A172 (cell line): ENCODE measurements at places on chromosomes 11 and 22.
A peak's percentile ranks its signal among the peaks of the same experiment; 100 is the strongest.

GRCh38 chr22:35335936-35336781, 36.5 kb downstream of the TOM1 start:
- peak; percentile 10 for DNase-seq

GRCh38 chr11:16935518-16936302, 78.5 kb downstream of the PLEKHA7 start:
- DNase-seq: peak; percentile 54

DNA sequence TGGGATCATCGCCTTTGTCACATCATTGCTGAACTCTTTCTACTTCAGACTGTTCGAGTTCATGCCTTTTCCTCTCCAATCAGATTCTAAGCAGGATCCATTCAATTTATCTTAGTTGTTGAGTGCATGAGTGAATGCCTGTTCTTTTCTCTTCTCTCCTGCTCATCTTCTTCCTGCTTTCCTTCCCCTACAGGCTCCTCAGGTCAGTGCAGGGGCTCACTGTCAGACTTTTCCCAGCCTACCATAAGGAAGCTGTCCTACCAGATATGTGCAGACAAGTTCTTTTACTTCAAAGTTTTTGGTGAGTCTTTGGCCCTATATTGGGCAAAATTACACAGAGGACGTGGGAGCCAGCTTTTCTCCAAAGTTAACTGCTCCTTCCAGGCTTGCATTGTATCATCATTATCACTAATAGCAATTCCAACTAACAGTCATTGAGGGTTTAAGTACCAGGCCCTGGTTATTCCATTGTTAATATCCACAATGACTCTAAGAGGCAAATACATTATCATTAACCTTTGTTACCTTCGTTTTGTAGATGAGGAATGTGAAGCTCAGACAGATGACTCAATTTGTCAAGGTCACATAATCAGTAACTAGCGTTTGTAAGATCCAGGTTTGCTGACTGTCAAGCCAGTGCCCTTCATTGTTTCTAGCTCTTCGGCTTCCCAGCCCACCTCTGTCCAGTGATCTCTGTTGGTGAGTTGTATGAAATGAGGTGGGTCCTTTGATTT, 30.4 kb downstream of the OR6Q1 start:
- no peak for DNase-seq

- peak; percentile 13 for DNase-seq
Measured at GRCh38 chr22:17872471-17872870, 98.2 kb upstream of the BID start.

DNA sequence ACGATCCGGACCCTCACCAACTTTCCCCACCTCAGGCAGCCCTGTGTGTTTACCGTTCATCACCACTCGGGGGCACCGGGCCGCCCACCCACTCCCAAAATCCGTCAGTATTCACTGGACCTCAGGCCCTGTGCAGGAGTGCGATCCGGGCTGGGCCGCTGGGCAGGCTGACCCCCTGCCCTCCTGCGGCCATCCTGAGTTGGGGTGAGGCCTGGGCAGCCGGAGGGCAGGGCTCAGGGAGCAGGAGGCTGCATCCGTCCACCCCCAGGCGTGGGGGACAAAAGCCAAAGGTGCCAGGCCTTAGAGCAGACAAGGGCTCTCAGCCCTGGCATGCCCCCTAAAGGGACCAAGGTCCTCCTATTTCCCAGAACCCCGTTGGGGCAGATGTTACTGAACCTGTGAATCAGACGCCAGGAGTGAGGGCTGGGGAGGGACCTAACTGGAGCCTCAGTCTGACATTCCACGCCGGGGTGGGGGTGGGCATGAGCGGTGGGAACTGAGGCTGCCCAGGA, 16.8 kb upstream of the TMEM191C start:
- DNase-seq: no peak

- DNase-seq: no peak
Measured at GRCh38 chr11:69417699-69418085, 63.8 kb upstream of the LINC01488 start.

GRCh38 chr11:40030867-40031266, 1428.6 kb downstream of the LRRC4C start:
- DNase-seq: no peak
